ENCODE measurements at places on chromosomes 2 and 18.
A peak's percentile ranks its signal among the peaks of the same experiment; 100 is the strongest.

- no peak for DNase-seq
Measured at GRCh38 chr2:23662941-23663920, 263.7 kb downstream of the ATAD2B start.

- no peak for DNase-seq
Measured at GRCh38 chr2:85938456-85938855, 49.7 kb upstream of the ST3GAL5 start.

- no peak for DNase-seq
Measured at GRCh38 chr18:7579176-7579917, 12.2 kb downstream of the PTPRM start.

- no peak for DNase-seq
Measured at GRCh38 chr2:191167766-191168165, 17.0 kb upstream of the STAT4 start.

GRCh38 chr2:102929721-102930120 lies 167.9 kb downstream of the TMEM182 start:
- DNase-seq: no peak

DNA sequence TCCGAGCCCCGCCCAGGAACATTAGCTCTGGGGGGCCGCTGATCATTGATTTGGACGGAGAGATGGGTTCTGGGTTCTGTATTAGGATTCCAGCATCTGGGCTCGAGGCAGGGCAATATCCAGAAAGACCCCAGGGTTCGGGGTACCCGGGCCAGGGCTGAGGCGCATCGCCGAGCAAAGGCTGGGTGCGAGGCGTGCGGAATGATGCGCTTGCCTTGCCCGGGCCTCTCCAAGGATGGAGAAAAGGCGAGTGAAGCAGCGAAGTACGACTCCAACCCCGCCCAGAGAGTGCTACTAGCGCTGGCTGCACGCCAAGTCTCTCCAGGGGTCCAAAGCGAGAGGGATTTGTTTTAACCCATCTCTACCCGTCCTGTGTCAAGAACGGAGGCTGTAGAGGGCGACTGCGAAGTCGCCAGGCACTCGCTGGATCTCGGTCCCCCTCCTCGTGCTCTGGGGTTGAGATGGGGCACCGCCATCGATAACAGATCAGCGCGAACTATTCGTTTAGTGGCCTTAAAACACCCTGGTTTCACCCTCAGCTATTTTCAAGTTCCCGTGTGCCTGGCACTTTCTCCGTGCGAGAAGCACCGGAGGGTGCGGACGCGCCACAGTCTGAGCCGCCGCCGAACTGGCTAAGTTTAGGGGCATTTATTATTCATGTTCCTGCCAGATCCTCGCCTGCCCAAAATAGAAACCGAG lies 1.9 kb downstream of the ADCYAP1 start:
- DNase-seq: peak; percentile 71

GRCh38 chr2:230097841-230098240 lies 29.1 kb upstream of the SLC16A14 start:
- no peak for DNase-seq

DNA sequence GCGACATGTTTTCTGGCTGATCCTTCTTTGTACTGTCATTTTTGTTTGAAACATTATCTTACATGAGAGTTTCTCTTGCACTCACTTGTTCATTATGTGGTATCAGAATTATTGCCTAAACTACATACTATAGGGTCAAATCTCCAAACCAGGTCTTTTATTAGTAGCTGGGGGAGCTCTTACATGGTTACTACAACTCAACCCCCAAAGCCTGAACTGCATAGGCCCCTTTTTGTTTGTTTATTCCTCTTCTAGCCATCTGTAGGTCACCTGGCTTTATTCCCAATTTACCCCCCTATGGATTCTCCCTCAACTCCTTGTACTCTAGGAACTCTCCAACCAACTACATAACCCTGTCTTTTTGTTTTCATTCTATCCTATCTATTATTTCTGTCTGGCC lies 46.7 kb downstream of the PUM2 start:
- DNase-seq: no peak

DNA sequence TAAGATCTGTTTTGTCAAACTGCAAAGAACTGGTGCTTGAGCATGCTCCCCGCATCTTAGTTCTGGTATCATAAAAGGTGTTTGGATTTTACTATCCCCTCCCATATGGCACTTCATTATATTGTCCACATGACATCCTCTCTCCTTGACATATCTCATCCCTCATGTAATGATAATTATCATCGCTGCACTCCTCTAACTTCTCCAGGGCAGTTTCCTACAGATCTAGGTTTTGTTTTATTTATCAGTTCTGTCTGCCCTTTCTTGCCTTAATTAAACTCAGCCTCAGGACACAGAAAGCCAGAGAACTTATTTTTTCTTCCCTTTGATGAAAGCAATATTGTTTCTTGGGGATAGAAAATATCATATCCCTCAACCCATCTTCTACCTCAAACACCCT lies 129.6 kb upstream of the DDX18 start:
- DNase-seq: no peak

GRCh38 chr2:228023619-228024018 lies 152.2 kb downstream of the DAW1 start:
- DNase-seq: no peak

GRCh38 chr2:16104315-16104948 lies 164.1 kb downstream of the MYCN start:
- peak; percentile 48 for DNase-seq

DNA sequence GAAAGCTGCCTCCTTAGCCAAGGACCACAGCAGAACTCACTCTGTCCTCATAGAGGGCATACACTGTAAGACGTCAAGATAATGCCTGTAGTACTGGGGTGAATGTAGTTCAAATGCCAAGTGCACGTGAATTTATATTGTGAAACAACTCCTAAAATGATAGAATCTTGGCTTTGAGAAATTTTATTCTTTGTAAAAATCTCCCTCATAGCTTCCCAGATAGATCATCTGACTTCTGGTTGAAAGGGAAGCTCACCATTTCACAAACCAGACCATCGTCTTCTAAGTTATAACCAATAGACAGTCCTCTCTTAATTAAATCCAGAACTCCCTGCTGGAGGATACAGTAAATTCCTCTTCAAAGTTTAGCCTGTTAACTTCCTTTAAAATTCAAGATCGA lies 110.9 kb upstream of the MSTN start:
- DNase-seq: no peak

DNA sequence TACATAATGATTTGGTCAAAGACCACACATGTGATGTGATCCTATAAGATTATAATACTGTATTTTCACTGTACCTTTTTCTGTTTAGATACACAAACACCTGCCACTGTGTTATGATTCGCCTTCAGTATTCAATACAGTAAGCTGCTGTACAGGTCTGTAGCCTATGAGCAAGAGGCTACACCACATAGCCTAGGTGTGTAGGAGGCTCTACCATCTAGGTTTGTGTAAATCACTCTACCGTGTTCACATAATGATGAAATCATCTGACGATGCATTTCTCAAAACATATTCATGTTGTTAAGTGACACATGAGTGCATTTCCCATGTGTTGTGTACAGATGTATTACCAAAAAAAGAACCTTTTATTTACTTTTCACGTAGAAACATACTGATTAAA lies 74.5 kb downstream of the USP40 start:
- no peak for DNase-seq

- no peak for DNase-seq
Measured at GRCh38 chr18:10015941-10016819, 102.4 kb downstream of the VAPA start.

DNA sequence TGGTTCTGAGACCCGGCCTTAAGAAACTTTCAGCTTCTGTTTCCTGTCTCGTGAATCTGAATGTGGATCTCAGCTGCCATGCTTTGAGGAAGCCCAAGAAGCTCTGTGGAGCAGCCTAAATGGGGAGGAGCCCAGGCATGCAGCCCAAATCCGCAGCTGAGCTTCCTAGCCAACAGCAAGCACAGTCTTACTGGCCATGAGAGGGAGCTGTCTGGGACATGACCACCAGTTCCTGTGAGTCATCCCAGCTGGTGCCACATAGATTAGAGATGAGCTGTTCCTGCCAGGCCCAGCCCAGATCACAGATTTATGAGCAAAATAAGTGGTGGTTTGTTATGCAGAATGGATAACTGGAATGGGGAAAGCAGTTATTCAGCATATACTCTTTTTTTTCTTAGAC lies 224.4 kb upstream of the APCDD1 start:
- DNase-seq: peak; percentile 17

- DNase-seq: no peak
Measured at GRCh38 chr2:124145982-124146381, 120.9 kb downstream of the CNTNAP5 start.

DNA sequence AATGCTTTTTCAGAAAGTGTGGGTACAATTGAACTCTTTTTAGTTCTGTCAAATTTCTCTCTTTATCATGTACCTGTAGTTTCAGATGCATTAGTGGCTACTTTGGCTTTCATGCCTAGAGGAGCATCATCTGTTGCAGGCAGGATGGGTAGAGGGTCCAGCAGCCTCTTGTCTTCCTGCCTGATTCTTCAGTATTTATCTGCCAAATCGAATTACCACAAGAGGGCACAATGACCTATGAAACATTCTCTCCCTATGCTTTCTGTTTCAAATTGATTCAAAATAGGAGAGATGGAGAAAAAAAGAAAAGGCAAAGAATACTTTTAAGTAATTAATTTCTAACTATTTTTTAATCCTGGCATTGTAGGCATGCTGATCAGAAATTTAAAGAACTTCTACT lies 477.2 kb downstream of the TRIB2 start:
- peak; percentile 68 for DNase-seq

DNA sequence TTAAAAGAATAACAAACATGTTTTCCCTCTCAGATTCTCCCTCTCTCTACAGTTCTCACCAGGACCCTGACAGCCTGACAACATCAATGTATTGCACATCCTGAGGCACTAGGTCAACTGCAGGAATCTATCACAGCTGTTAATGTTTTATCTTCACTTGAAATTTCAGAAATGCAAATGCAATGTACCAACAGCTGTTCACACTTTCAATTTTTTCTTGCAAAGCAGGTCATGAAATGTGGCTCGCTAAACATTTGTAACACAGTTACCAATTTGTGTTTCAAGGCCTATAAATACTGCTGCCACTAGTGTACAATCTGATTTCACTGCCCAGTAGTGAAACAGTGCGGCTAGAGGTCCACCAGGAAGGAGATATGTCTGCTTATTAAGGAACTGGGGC lies 147.8 kb downstream of the EXOC6B start:
- no peak for DNase-seq

DNA sequence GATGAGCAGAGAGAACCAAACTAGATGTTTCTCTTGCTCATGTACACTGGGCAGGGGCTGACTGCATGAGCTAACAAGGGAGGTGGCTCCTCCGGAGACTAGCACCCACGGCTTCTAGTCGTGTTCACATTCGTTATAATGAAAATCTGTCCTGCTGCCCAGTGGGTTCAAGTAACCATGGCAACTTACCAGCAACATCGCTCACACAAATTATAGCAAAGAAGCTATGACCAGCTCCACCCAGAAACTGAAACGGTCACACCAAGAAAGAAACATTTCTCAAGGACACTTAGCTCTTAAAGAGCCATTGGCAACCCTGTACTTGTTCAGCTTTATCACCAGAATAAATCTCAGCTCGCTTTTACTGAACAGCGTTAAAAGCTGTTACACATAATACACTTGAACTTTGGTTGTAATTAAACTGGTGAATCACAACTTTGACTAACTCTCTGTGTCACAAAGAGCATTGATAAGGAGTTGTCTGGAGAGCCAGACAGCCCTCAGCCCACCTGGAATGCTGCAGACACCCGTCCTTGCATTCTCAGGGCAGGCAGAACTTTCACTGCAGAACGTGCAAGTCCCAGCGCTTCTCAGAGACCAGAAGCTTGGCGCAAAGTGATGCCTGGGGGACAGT lies 141.2 kb downstream of the PID1 start:
- no peak for DNase-seq

GRCh38 chr2:36589230-36589630 lies 8.7 kb downstream of the FEZ2 start:
- peak; percentile 94 for DNase-seq

DNA sequence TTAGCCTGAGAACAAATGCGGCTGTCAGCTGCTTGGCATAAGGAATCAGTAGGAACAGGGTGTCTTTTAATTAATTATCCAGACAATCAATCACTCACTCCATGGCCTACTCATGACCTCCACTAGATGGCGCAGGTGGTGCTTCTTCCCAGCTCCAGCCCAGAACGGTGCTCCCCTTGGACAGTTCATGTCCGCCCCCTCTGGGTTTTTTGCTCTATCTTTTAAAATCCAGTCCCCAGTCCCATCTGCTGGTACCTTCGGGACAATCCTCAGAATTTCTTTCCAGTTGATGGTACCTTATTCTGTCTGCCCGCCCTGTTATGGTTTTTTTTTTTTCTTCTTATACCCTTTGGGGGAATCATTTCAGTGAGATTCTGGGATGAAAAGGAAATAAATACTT lies 99.8 kb downstream of the CACNB4 start:
- DNase-seq: peak; percentile 88

- DNase-seq: no peak
Measured at GRCh38 chr2:39858677-39859076, 79.6 kb upstream of the THUMPD2 start.

DNA sequence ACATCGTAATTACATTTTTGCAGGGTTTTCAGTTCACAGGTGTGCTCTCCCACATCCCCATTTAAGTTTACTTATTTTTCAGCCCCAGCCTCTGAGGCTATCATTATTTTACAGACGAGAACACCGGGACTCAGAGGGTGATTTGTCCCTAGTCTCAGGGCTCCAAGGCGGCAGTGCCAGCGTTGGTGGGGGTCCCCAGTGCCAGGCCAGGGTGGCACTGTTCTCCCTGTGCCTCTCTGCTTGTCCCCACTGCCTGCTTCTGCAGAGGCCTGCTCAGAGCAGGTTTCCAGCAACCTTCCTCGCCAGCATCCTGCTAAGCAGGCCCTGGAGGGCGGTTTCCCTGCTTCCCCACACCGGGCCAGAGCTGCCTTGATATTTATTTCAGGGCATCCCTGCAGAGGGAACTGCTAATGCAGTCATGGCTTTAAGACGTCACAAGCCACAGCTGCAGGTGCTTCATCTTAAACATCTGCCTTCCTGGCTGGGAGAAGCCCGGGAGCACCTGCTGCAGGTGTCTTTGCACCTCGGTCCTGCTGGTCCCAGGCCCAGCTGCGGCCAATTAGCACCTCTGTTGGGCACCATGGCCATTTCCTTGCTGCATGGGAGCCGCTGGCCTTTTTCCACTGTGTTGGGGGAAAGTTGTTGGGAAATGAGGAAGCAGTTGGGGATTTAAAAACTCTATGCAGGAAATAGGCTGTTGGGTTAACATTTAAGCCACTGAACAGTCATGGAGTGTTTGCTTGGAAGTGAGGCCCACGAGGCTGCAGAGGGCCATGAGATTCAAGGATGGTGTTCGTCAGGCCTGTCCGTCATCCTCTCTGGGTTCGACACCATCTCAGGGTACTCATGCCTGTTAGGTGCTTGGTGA lies 22.8 kb downstream of the HPCAL1 start:
- no peak for DNase-seq
